ENCODE measurements at places on chromosomes 11 and 22. TPM values are rescaled to one million over a fixed set of nuclear protein-coding genes. Genes with fewer than 3 reads are reported as not detected.

DNA sequence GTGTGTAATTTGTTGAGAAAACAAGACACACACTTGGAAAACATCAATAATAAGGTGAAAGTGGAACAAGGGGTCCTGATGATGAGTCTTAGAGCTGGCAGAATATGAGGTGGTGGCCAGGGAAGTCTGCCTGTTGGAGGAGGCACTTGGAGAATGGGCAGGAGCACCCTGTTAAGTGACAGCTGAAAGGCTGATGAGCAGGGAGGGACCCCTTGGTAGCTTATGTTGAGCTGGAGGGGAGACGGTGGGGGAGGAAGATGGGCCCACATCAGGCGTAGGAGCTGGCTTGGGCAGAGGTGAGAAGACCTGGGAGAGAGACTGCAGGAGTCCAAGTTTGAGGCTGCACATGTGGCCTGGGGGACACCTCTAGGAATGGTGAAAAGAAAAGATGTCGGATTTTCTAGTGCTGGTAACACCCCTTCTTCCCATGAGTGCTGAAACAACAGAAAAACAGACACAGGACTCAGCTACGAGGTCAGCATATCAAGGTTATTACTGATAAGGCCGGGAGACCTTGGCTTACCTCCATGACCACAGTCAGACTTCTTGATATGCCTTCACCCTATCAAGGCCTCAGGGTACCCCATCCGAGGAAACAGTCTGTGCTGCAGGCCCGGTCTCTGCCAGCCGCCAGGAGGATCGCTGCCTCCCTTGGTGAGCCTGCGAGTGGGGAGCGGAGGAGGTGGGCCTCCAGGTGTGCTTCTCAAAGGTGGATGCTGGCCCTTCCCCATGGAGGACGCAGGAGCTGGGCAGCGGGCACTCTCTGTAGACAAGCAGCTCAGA, 14.3 kb upstream of the C11orf96 start:
- DNase-seq: no peak

DNA sequence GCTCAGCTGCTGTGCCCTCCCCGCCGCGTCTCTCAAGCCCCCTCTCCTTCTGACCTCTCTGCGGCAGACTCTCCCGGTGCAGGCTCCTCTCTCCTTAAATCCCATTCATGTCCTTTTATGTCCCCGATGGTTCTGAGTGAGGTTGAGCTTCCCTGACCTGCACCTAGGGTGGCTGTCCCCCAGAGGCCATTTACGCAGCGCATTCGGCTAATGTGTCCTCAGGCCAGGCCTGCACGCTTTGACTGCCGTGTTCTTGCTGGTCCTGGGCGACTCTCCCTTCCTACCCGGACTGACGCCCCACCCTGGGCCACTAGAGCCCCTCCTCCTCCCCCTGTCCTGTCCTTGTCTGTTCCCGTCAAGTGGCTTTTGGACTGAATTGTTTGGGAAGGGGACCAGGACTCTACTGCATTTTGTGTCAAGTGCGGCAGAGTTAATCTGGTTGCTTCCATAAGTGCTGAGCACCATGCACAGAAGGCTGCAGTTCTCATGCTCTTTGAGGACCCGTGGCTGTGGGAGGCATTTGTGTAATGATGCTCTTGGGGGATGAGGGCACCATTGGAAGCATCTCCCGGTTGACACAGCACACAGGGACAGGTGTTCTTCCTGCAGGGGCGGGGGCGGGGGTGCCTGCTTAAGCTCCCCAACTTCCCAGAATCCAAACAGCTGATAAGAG, 37.1 kb downstream of the IGHMBP2 start:
- DNase-seq: no peak

DNA sequence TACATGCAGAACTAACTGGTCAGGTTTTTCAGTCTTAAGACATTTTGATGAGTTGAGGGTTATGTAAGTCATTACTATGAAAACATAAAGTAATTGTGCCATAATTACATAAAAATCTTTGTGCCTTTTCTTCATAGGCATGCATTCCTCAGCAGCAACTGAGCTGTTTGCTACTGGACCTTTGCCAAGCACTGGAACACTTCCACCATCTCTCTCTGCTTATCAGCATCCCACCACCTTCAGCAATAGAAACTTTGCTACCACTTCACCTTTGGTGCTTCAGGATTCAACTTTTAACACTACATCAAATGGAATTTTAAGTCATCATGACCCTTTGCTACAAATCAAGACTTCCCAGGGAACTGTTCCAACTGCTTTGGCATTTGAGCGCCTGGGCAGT, 39.0 kb downstream of the QSER1 start:
- no peak for DNase-seq

Gene HOATZ
- total RNA-seq: not detected

- DNase-seq: no peak
These were observed 24.4 kb downstream of the TPBGL start for GRCh38 chr11:75264971-75265370.

GRCh38 chr11:61183645-61184044, 19.7 kb upstream of the PGA3 start:
- no peak for DNase-seq

Gene BIK
- total RNA-seq: not detected

Gene KRTAP5-7
- total RNA-seq: not detected

- DNase-seq: no peak
These were observed 49.4 kb downstream of the SHANK2 start for GRCh38 chr11:71202966-71203365.

GRCh38 chr22:39173787-39174497, 21.5 kb upstream of the CBX7 start:
- no peak for DNase-seq

- DNase-seq: no peak
These were observed 145.3 kb upstream of the CTSC start for GRCh38 chr11:88482871-88483301.

Gene SPI1
- 11.2 TPM for total RNA-seq

GRCh38 chr11:57407010-57407920, 16.8 kb upstream of the PRG2 start:
- DNase-seq: peak; percentile 47

- no peak for DNase-seq
These were observed 27.9 kb upstream of the SLC36A4 start for GRCh38 chr11:93225662-93226061.

DNA sequence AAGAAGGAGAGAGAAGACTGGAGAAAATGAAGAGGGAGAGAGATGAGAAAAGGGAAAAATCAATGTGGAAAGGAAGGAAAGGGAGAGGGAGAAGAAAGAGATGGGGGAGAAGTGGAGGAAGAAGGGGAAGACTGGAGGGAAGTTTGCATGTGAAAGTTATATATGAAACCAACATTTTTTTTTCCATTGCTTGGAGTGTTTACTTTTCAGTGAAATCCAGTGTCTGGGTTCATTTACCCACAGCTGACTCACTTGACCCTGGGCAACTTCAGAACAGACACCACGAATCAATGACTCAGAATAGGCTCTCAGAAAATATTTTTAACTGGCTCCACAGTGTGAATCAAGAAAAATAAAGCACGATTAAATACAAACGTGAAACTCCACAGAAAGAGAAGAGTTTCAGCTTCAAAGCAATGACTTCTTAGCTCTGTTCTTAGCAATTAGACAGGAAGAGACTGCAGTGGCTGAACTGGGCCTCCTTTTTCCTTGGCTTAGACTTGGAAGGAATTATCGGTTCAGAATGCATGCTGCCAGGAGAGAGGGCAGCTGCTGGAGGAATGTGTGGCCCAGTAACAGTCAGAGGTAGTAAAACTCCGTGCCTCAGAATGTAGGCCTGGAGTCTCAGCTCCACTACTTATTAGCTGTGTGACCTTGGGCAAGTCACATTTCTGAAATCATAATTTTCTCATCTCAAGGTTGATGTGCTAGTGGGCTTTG, 237.5 kb downstream of the MIAT start:
- DNase-seq: no peak

GRCh38 chr11:59778122-59778521, 22.9 kb downstream of the STX3 start:
- no peak for DNase-seq

DNA sequence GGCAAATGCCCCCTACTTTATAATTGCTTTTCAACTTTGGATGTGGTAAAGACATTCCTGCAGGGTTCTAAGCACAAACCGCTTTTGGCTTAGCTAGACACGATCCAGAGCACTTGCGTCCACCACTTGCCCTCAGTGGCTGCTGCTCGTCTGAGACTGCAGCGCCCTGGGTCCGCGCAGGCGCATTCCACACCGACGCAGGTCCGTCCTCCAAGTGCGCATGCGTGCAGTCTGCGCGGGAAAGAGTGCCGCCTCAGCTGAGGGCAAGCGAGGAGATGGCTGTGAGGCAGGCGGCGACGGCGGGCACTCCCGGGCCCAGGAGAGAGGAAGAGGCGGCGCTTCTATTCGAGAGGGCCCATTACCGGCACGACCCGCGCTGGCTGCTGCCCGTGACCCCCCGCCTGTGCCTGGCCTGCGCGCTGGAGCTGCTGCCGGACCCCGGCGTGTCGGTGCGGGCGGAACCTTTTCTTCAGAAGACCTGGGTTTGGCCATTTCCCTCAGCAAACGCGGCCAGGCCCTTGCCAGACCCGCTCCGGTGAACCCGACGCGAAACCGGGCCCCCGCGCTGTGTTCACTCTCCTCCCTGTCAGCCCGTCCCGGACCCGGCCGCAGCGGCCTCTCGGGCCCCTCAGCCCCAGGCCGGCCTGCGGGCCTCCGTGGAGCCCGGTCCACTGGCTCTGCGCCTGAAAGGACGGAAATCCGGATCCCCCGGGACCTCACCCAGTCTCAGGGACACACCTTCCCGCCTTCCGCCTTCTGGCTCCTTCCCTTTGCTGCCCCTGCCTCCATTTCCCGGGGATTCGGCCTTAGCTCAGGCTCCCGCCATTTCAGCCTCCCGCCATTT, at the start of gene MEI1:
Gene MEI1 (plus strand): TSS at position 240 of the 844 bp plus-strand sequence. CDS start 36 bp downstream, at position 276.
- peak; percentile 93 for DNase-seq

DNA sequence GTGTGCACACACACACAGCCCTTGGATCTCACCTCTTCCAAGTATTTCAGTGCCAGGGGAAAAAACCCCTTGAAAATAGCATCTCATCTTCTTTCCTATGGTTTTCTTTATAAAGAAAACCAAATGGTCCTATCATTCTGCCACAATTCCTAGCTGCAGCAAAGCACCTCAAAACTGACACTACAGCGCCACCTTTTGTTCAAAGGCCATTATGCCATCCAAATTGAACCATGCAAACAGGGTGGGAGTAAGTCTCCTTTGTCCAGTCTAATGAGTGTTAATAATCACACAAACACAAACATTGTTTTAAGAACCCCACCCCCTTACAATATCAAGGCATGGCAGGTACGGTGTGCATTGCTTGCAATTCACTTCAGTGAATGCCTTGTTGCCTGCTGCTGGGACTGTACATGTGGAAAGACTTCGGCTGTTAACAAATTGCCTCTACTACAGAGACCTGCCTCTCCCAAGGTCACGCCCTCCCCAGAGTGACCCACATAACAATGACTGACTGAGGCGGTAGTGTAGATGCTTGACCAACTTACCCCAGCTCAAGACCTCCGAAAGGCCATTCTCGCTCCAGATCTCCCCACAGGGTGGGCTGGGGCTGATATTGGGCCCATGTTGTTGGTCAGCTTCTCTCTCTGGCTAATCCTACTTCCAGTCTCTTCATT, 31.7 kb downstream of the FAM181B start:
- DNase-seq: no peak

- no peak for DNase-seq
These were observed 58.4 kb downstream of the EFCAB6 start for GRCh38 chr22:43753688-43754087.

DNA sequence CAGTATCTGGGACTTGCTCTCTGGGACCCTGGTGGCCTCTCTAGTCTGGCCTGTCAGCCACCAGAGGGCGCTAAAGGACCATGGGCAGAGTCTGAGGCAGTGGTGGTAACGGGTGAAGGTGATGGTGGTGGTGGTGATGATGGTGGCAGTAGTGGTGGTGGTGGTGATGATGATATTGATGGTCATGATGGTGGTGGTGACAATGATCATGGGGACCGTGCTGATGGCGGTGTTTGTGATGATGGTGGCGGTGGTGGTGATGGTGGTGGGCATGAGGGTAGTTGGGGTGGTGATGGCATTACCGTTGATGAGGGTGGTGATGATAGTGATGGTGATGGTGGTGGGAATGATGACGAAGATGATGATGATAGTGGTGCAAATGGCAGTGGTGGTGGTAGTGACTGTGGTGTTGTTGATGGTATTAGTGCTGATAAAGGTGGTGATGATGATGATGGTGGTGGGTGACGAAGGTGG, 16.0 kb downstream of the TRPM5 start:
- DNase-seq: peak; percentile 88

Gene LRFN4
- total RNA-seq: 17.2 TPM

GRCh38 chr22:24483976-24484545, 11.1 kb upstream of the UPB1 start:
- DNase-seq: no peak

DNA sequence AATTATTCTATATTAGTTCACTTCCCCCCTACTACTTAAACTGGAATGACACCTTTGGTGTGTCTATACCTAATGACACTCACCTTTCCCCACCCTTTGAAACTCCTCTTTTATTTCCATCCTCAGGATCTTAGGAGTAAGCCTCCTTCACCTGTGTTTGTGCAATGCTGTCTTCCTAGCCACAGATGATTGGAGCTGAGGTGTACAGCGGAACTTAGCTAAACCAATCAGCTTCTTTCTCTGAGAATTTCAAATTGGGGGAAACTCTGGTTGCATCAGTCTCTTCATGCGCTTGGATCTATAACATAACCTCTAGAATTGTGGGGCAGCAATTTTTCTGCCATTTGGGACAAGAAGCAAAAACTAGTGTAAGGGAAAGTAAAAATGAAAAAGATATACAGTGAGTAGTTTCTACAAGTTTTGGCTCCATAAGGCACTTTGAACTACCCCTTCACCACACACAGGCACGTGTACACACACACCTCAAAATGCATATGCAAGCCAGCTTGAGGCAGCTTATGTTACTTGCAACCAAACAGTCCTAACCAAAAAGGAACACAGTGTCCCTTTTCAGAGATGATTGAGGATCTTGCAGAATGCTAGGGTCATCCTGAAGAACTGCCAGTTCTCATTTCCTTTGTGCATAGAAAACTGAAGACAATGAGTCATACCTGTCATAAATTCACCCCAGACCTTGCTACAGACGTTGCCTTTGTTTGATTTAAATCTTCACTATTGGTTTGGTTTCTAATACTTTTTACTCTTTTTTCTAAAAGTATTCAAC, 36.0 kb upstream of the LDLRAD3 start:
- DNase-seq: no peak

GRCh38 chr11:61607426-61607825, 26.6 kb upstream of the SYT7 start:
- DNase-seq: no peak

Gene RAG1
- total RNA-seq: 1.4 TPM
